ENCODE measurements at places on chromosomes 11 and 22.

GRCh38 chr22:48750826-48751440 lies 1076.7 kb downstream of the BRD1 start:
- DNase-seq = no peak

DNA sequence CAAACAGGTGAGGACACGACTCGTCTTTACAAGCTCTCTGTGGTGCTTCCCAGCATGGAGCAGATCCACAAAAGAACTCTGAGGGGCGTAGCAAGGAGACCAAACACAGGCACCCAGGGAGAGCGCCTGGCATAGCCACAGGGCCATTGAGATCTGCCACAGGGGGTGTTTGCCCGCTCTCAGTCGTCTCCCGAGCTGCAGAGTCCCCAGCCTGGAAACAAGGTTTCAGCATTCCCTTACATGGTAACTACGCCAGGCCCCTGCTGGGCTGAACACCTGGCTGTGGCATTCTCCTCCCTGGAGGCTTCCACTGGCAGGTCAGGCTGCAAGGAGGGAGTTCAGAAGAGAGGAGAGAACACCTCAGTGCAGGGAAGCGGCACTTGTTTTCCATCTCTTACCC lies 962.1 kb downstream of the NTM start:
- no peak for DNase-seq

DNA sequence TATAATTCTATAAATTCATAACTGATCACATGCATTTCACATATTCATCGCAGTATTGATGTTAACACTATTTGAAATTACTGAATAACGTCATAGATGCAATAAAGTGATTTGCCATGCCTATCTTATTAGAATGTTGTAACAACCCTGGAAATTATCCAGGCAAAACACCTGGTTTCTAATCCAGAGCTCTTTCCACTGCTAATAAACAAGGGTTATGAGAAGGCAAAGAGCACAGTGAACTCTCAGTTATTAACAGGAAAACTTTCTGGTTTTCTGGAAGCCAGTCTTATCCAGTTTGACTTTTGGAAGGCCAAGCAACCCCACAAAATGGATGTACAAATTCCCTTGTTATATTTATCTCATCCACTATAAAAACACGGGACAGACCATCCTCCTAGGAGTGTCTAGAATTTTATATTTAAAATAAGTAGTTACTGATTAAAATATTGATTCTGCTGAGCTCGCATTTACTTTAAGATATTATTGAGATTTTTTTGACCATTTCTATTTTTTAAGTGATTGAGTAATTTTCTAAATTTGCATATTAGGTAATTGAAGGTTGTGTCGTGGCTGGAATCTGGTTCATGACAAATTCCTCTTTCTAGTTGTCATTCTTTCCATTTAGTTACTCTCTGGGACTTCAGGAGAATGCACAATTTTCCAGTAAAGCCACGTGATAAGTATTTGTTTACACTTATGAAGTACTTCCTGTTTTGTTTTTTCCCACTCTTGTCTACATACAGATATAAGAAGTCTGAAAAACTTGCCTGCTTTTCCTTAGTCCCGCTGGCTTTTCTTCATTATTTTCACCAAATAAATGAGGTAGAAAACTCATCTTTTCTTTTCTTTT lies 47.9 kb downstream of the DCUN1D5 start:
- no peak for DNase-seq

DNA sequence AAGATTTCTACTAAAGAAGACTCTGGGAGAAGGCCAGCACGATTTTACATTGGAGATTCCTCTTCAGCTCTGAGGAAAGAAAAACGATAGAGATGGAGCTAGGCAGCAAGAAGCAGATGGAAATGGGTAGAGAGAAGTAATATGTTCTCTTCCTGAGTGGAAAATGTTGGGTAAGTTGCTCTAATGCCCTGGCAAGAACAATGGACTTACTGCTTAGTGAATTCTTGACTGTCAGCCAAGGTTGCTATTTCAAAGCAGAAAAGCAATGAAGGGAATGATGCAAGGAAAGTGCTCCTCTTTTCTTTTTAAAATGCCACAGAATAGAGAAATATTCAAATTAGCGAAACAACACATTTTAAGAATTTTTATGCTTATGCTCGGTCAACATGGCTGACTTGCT lies 38.4 kb upstream of the CWF19L2 start:
- DNase-seq = no peak

DNA sequence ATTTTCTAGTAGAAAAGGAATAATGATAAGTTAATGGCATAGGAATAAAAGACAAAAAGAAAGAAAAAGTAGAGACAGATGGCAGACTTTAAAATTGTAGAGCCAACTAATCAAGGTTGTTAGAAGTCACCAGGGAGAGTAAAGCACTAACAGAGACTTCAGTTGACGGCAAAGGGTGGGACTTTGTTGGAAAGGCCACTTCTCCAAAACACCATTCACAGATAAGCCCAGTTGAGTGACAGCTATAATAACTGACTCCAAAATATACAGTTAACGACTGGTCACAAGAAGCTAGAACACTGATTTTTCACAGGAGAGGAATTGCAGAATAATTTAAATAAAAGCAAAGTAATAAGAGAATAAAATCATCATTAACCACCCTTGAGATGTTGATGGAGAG lies 16.0 kb upstream of the SOX6 start:
- no peak for DNase-seq

DNA sequence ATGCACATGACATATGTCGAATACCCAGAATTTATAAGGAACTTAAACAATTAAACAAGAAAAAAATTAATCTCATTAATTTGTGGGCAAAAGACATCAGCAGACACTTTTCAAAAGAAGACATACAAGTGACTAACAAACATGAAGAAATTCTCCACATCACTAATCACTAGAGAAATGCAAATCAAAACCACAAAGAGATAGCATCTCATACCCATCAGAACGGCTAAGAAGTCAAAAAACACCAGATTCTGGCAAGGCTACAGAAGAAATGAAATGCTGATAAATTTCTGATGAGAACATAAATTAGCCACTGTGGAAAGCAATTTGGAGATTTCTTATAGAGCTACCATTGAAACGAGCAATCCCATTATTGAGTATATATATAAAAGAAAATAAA lies 210.6 kb upstream of the LUZP2 start:
- DNase-seq = no peak

DNA sequence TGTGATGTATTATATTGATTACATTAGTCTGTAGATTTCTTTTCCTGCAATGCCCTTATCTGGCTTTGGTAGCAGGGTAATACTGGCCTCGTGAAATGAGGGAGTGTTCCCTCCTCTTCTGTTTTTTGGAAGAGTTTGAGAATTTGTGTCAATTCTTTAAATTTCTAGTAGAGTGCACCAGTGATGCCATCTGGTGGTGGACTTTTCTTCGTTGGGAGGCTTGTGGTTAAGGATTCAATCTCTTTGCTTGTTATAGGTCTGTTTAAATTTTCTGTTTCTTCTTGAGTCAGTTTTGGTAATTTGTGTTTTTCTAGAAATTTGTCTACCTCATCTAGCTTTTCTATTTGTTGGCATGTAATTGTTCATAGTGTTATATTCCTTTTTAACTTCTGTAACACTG lies 18.9 kb downstream of the SHANK3 start:
- no peak for DNase-seq

GRCh38 chr11:9070749-9071491 lies 20.5 kb downstream of the SCUBE2 start:
- DNase-seq = no peak

GRCh38 chr11:79030448-79030847 lies 410.4 kb downstream of the TENM4 start:
- no peak for DNase-seq

- no peak for DNase-seq
Observed at GRCh38 chr22:50705219-50705691, 32.6 kb downstream of the SHANK3 start.

DNA sequence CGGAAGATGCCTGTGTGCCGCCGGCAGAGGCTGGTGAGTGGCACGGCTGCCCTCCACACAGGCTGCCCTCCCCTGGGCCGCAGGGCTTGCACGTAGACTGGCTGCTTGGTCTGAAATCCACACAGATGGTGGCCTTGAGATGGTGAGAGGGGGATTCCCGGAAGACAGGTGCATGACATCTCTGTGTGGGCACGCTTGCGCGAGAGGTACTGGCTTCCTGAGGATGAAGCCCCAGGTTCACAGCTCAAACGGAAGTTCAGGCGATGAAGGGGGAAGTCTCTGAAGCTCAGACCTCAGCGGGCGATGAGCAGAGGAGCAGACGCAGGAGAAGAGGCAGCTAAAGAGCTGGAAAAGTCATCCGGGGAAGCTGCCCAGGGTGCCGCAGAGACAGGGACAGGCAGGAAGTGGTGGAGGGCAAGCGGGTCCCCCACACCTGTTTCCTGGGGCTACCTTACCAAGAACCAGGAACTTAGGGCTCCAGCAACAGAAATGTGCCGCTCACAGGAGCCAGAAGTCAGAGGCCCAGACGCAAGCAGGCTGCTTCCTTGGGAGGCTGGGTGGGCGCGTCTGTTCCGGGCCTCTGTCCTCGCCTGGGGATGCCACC lies 7.2 kb downstream of the CRELD2 start:
- DNase-seq = peak; percentile 40

DNA sequence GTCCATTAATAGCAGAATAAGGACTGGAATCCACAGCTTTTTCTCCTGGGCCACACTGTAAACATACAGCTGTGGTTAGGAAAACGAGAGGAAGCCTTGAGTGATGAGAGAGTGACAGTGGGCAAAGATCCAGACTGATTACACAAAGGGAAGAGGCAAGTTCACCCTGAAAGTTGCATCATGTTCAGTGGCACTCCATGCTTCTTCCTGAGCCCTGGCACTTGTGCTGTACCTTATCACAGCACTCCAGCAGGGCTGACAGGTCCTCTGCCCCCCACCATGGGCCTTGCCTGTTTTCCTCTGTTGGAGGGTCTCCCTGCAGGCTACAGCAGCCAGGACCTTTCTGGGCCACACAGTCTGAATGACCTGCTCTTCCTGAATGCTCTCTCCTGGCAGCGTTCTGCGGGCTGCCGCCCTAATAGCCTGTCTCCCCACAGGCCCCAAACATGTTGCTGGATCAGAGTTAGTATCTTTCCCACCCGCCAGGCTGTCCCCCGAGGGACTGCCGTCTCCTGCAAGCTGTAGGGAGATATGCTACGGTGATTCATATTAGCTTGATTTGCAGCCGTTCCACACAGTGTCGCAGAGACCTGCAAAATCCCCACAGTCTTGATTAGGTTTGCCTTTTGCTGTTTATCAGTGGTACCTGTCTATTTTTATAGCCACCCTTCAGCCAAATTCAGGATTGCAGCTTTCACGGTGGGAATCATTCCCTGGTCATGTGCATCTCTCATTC lies 60.2 kb downstream of the NTM start:
- DNase-seq = no peak

DNA sequence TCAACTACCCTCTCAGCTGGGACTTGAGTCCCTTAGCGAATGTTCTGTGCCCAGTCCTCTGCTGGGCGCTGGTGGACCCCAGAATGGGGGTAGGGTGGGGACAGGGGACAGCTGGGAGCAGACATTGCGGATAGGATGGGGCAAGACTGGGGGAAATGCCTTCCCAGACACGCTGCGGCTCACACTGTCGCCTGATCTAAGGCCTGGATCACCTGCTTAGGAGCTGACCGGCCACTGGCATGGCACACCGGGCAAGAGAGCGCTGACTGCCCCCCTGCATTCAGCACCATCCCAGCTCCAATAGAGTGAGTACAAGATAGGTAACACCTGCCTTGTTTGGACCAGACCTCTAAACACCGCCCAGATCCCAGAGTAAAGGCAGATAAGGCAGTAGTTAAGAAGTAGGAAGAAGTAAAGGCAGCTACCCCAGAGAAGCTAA lies 1.4 kb downstream of the ARVCF start:
- DNase-seq = no peak

GRCh38 chr11:64378335-64378880 lies 19.4 kb downstream of the RPS6KA4 start:
- no peak for DNase-seq

DNA sequence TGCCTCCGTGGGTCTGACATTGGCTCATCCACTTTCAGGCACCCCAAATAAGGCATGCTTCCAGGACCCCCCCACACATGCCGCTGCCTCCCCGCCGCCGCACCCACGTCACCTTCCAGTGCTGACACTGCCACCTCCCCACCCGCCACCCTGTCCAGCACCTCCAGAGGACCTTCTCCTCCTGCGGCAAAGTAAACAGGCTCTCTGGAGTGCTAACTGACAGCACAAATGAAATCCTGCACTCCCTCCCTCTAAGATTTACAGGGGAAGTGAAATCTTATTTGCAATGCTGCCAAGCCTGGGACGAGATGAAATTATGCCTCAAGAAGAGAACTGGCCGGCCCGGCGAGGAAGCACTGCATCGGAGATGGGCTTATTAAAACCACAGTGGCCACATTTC lies 35.3 kb downstream of the MACROD1 start:
- DNase-seq = no peak

GRCh38 chr22:27218012-27218920 lies 560.9 kb downstream of the MIAT start:
- DNase-seq = no peak

DNA sequence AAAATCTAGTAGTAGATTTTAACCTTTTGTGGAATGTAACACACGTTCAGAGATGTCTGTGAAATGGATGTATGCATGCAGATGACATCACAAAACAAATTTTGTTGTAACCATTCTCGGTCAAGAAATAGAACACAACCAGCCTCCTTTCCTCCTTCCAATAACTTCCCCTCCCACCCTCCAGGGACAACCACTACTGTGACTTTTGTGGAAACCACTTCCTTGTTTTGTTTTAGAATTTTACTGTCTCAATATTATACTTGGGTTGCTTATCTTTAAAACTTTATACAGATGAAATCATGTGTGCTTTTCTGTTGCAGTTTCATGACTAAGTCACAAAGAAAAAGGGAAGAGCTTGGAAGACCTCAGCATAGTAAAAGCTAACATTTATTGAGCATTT lies 189.4 kb upstream of the NCAM1 start:
- no peak for DNase-seq

DNA sequence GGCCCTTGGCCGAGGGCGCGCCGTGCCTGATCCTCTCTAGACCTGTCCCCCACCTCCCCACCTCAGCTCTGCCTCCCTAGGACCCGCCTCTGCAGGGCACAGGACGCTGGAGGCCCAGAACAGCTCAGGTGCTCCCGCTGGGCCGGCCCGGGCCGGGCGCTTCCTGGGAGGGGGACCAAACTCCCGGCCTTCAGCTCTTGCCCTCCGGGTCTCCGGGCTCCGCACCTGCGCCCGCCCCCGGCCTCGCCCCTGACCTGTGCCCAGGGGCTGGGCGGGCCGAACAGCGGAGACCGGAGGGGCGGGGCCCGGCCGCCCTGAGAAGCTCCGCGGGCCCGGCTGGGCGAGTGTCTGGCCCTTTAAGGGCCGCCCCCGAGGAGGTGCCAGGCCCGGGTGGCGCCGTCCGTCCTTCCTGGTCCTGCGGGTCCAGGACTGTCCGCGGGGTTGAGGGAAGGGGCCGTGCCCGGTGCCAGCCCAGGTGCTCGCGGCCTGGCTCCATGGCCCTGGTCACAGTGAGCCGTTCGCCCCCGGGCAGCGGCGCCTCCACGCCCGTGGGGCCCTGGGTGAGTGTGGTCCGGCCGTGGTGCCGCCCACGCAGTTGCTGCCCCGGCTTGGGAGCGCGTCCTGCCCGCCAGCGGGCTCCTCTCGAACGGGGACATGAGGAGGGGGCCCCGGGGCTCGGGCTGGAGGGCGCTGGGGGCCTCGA lies at the start of gene SSH3:
SSH3 (plus strand) TSS at position 399 of the 703 bp plus-strand sequence; CDS start at position 495, 96 bp downstream.
- peak; percentile 47 for DNase-seq

GRCh38 chr11:47980907-47981621 lies 705 bp downstream of the PTPRJ start:
- DNase-seq = peak; percentile 37

GRCh38 chr11:73875380-73875779 lies 1.3 kb downstream of the COA4 start:
- no peak for DNase-seq

GRCh38 chr11:119218141-119218878 lies 12.2 kb downstream of the CBL start:
- peak; percentile 48 for DNase-seq

- DNase-seq = no peak
Observed at GRCh38 chr11:20125927-20126326, 34.3 kb downstream of the DBX1 start.
